Stimulated activated CD4-positive, alpha-beta T cell treated with anti-CD3 and anti-CD28 coated beads, Interleukin-12 subunit alpha, Interleukin-12 subunit beta, amount 100 ng/mL, for 24 hours (primary cell): ENCODE measurements at places on chromosomes 7 and 10.

DNA sequence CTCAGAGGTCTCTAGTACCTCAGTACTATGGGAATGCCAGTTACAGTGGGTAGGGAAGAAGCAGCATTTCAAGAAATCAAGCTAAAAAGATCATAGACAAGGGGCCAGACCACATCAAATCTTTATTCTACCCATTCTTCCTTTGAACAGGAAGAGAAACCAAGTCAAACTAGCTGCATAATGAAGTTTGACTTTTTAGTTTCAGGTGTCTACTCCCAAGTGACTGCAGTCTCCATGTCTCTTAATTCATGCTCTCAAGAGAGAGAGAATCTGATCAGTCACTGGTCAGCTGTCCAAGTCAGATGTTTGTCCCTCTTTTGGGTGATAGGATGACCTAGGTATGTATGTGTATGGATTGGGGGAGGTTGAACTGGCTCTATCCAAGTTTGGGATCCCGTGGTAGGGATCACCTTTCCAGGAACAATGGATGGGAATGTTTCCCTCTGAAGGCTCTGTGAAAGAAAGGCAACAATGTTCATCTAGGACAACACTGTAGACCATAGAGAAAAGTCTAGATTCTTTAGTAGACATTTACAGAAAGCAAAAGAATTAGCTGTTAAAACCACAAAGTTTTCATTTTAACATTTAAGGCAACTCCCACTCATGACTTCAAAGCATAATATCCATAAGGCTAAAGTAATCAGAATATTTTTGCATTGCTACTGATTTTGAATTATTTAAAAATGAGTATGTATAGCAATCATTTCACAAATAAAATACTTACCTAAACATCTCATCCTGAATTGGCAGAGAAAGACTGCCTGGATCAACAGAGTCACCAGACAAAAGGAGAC, 30.1 kb upstream of the PRTFDC1 start:
- no peak for DNase-seq

DNA sequence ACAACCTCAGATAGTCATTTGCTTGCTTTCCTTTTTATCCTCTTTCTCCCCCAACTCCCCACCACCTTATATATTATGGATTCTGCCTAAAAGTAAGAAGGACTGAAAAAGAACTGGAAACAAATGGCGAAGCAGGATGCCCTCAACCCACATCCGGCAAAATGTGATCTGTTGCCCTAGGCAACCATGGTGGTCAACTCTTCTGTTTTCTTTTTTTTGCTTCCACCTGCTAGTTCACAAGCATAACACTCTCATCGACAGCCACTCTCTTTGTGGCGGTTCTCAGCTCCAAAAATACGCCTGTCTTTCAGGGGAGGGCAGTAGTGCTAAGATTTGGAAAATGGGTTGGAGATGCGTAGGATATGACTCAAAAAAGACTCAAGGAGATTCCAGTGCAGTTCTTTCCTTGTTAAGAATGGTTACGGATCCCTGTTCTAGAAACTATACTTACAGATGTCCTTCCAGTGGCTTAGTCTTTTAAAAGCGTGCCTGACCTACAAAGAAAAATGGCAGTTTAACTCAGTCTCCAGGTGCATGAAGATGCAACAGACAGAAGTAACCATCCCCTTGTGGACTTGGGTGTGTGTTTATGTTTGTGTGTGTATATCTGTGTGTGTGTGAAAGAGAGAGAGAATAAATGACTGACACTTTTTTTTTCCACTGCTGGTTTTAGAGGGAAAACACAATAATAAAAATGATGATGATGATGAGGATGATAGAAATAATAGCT, 10.7 kb downstream of the APBB1IP start:
- no peak for DNase-seq

DNA sequence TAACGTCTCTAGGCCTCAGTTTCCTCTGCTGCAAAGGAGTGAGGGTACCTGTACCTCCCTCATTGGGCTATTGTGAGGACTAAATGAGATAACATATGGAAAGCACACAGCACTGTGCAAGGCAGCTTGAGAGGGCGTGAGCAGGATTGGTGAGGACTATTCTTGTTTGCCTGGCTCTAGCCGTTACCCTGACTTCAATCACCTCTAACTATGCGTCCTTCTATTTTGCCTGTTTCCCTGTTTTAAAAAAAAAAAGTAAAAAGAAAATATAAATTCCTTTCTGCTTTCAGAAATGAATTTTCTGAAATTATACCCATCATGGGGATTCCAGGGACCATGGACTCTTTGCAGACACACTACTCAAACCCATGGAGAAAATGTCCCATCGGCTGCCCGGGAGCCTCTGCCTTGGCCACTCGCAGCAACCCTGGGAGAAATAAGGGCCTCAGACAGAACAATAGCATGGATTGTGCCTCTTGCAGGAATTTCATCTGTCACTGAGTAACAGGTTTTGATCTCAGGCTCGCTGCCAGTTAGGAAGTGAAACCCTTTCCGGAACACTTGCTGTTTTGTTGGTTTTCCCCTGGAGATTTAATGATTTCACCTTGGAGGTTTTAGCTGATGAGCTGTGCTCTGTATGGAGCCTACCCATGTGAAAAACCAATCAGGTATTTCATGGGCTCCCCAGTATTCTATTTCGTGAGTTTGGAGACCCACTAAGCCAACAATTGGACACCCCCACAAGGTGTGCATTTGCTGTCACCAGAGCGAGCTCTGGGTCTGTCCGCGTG, 55.6 kb downstream of the STEAP1B start:
- no peak for DNase-seq

DNA sequence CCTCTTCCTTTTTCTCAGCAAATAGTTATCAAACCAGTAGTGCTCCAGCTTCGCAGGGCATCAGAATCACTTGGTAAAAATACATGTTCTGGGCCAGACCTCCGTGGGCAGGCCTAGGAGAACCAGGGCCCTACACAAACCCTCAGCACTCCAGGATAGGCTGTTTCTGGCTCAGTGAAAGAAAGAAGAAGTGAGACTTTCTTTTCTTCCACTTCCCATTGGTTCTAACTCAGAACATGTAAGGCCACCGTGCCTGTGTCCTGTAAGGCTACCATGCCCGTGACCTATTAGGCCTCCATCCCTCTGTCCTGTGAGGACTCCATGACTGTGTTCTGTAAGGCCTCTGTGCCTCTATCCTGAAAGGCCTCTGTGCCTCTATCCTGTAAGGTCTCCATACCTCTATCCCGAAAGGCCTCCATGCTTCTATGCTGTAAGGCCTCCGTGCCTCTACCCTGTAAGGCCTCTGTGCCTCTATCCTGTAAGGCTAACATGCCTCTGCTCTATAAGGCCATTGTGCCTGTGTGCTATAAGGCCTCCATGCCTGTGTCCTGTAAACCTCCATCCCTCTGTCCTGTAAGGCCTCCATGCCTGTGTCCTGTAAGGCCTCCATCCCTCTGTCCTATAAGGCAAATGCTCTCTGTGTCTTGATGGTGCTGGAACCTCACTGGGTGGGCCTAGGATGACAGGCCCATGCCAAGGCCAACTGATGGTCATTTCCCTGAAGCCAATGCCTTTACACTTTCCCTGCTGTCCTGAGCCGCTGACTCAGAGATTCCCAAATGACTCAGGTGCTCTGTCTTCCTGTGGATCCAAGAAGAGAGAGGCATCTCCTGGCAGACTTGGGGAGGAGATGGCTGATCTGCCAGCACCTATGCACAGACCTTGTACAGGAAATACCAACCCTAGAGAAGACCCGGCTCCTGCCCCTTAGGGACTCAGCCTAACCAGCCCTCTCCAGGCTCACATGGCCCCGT, 96.6 kb upstream of the CACUL1 start:
- no peak for DNase-seq

GRCh38 chr7:3859431-3859830, 558.4 kb downstream of the SDK1 start:
- no peak for DNase-seq

GRCh38 chr7:143455491-143455890, 12.2 kb downstream of the TAS2R60 start:
- DNase-seq: no peak

DNA sequence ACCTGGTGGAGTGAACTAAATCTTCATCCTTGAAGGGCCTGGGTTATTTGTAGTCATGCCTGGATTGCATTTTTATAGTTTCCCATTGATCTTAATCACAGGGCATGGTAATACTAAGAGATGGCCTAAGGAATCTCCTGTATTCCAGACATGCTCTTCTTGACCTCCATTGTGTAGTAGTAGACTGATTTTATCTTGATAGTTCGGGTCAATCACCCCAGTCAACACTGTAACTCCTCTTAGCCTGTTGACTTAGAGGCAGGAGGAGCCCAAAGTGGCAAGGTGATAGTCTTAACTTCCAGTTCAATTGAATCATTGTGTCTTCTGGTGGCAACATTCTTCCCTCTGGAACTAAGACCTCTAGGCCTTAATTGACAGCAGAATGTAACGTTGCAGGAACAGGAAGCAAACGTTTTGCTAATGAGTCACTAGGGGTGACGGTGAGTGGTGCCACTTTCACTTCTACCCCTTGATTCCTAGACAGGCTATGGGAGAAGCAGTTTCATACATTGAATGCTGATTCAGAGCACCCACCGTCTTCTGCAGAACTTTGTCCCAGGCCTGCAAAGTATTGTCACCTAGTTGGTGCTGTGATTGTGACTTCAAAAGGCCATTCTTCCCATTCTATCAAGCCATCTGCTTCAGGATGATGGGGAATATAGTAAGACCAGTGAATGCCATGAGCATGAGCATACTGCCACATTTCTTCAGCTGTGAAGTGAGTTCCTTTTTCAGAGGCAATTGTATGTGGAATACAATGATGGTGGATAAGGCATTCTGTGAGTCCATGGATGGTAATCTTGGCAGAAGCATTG, 24.0 kb upstream of the PAPSS2 start:
- DNase-seq: peak; percentile 16

- DNase-seq: no peak
Measured at GRCh38 chr7:7569615-7570014, 2.9 kb downstream of the MIOS start.
